Large intestine (tissue), 12 donors: ENCODE measurements at places on chromosomes 5 and 9. TPM values are rescaled to one million over a fixed set of nuclear protein-coding genes. Genes with fewer than 3 reads are reported as not detected.

DNA sequence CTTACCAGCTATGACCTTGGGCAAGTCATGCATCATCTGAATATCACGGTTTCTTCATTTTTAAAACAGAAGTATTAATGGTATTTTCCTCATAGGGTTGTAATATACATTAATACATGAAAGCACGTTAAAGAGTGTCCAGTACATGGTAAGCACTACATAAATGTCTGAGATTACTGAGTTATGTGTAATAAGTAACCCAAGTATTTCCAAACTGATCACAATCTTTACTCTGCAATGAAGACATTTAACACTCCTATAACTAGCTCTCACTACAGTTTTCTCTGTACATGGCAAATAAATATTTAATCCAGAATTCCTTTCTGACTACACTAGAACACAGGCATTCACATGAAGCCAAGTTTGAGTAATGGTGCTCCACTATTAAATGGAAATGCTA lies 4.0 kb downstream of the GLDC start:
- no peaks in the 10 kb centered on the region for H3K36me3 ChIP-seq
- H3K4me3 ChIP-seq: no peak overlapping the region
- H3K4me1 ChIP-seq: peaks cover 21% of the 10 kb centered on the region

DNA sequence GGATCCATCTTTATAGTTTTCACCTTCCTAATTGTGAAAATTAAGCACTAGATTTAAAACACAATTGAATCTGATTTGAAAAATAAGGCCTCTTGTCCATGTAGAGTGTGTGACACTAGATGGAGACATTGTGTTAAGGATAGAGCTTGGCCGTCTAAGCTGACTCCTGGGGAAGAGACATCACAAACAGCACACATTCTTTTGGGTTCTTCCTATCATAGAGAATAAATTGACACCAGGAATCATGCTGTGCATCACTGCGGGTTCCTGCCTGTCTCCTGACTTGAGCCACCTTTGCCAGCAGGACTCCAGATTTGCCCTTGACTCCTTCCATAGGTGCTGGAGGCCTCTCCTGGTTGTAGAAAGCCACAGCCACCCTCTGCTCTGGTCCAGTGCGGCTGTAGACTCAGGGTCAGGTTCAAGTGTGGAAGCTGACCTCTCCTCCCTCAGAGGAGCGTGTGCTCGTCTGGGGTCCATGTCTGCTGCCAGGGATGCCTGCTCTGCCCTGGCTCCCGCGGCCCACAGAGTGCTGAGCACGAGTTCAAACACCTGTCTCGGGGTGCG lies 11.2 kb downstream of the ROPN1L start:
- H3K4me1 ChIP-seq: no peaks in the 10 kb centered on the region
- H3K36me3 ChIP-seq: no peaks in the 10 kb centered on the region
- H3K4me3 ChIP-seq: no peak overlapping the region
- DNase-seq: peak; percentile 37
- H3K27me3 ChIP-seq: no peaks in the 10 kb centered on the region
- no peak overlapping the region for H3K27ac ChIP-seq

DNA sequence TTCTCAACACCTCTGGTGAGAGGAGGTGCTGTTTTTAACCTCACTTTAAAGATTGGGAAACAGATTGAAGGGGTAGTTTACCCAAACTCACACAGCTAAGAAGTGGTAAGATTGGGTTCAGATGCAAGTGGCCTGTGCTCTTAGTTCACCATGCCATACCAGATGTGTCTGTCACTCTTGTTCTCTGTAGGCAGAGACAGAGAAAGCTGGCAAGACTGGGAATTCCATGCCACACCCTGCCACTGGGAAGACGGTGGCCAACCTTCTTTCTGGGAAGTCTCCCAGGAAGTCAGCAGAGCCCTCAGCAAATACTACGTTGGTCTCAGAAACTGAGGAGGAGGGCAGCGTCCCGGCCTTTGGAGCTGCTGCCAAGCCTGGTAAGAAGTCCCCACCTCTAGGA lies 11.0 kb downstream of the TCOF1 start:
- H3K27me3 ChIP-seq: no peaks in the 10 kb centered on the region
- H3K4me1 ChIP-seq: peaks cover 7% of the 10 kb centered on the region
- no peak overlapping the region for H3K4me3 ChIP-seq
- peaks cover 89% of the 10 kb centered on the region for H3K36me3 ChIP-seq
- no peak overlapping the region for H3K27ac ChIP-seq

DNA sequence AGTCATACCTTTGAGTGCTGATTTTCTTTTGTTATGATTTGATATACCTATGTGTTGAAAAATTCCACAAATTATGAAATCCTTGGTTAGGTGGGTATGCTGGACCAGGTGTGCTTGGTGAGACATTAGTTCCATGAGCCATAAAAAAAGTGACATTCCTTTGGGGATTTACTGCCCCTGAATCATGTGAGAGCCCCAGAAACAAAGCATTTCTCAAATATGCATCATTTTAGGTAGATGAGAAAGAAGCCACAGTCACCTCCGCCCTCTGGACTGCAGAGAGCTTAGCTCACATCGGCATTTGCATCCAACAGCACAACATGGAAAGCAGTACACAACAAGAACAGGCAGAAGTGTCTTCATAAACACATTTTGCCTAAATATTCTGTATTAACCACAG lies 55.3 kb downstream of the DAP start:
- no peaks in the 10 kb centered on the region for H3K27me3 ChIP-seq
- no peak overlapping the region for H3K4me3 ChIP-seq
- peaks cover 29% of the 10 kb centered on the region for H3K36me3 ChIP-seq
- no peak overlapping the region for H3K27ac ChIP-seq
- no peak for DNase-seq

- DNase-seq: no peak
- no peak overlapping the region for H3K4me3 ChIP-seq
- H3K27ac ChIP-seq: no peak overlapping the region
- no peaks in the 10 kb centered on the region for H3K36me3 ChIP-seq
- H3K4me1 ChIP-seq: no peaks in the 10 kb centered on the region
Observed at GRCh38 chr5:82106756-82107155, 134.9 kb downstream of the ATG10 start.

DNA sequence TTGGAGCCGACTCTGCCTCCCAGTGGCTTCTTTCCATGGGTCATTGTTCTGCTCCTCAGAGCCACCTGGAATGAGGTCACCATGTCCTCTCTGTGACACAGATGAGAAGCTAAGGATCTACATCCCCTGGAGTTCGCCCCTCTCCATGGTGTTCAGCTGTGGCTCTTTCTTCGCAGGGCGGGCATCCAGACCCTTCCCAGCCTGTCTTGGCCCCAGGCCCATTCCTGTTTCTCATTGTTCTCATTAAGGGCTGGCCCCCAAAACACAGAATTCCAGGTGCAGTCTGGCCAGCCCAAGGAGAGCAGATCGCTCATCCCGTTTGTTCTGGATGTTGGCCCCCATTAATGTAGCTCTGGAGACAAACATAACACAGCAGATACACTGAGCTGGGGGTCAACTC lies 66.4 kb upstream of the COL15A1 start:
- no peak for DNase-seq
- H3K4me1 ChIP-seq: no peaks in the 10 kb centered on the region
- no peak overlapping the region for H3K27ac ChIP-seq
- peaks cover 3% of the 10 kb centered on the region for H3K27me3 ChIP-seq

- no peaks in the 10 kb centered on the region for H3K36me3 ChIP-seq
- no peak overlapping the region for H3K4me3 ChIP-seq
- H3K4me1 ChIP-seq: no peaks in the 10 kb centered on the region
- no peaks in the 10 kb centered on the region for H3K27me3 ChIP-seq
Observed at GRCh38 chr5:54673523-54674225, 156.1 kb downstream of the SNX18 start.

GRCh38 chr9:96478829-96479371 lies 28.9 kb downstream of the HABP4 start:
- H3K27me3 ChIP-seq: no peaks in the 10 kb centered on the region
- no peak overlapping the region for H3K4me3 ChIP-seq
- no peaks in the 10 kb centered on the region for H3K4me1 ChIP-seq
- H3K27ac ChIP-seq: no peak overlapping the region
- no peaks in the 10 kb centered on the region for H3K36me3 ChIP-seq
- DNase-seq: no peak

GRCh38 chr9:110582156-110582555 lies 2.6 kb upstream of the SVEP1 start:
- peaks cover 30% of the 10 kb centered on the region for H3K27me3 ChIP-seq
- H3K4me1 ChIP-seq: no peaks in the 10 kb centered on the region
- no peaks in the 10 kb centered on the region for H3K36me3 ChIP-seq
- no peak overlapping the region for H3K4me3 ChIP-seq

- H3K27ac ChIP-seq: no peak overlapping the region
- DNase-seq: no peak
- peaks cover 12% of the 10 kb centered on the region for H3K36me3 ChIP-seq
- no peaks in the 10 kb centered on the region for H3K4me1 ChIP-seq
- no peaks in the 10 kb centered on the region for H3K27me3 ChIP-seq
Observed at GRCh38 chr5:64807520-64807919, 38.8 kb downstream of the CWC27 start.

DNA sequence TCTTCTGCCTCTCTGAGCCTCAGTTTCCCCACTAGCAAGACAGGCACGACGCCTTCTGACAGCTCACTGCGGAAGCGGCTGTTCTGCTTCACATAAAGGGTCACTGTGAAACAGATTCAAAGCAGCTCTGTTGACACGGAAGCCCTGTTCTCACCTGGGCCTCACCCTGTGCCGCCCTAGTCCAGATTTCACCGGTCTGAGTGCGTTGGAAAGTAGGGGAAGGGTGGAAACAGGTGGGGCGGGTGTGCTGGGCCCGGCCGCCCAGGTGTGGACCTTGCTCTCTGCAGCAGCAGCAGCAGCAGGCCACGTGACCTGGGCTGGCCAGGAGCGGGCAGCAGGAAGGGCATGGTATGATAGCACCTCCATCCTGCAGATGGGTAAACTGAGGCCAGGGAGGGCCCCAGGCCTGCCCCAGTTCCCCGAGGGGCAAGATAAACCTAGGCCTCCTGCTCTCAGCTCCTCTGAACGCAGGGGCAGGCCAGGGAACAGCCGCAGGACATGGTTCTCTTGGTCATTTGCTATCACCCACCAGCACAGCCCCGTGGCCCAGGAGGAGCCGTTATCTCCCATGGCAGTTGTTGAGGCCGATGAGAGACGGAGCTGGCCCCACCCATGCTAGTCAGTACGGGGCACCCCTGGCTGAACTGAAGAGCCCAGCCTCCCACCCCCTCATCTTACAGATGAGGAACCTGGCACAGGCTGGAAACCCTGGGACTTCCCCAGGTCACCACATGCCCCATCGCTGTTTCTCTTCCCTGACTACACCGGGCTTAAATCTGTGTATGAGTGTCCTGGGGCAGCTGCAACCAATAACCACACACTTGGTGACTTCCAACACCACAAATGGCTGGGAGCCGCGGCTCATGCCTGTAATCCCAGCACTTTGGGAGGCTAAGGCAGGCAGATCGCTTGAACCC lies 12.1 kb downstream of the PTGES2 start:
- peaks cover 55% of the 10 kb centered on the region for H3K4me1 ChIP-seq
- DNase-seq: peak; percentile 99
- peak overlapping the region; percentile 13 for H3K4me3 ChIP-seq
- peak overlapping the region; percentile 99 for H3K27ac ChIP-seq

OR2K2 gene
- polyA plus RNA-seq: not detected

RGMB gene
- 53.2 TPM for polyA plus RNA-seq

GMCL2 gene
- 0.01 TPM for polyA plus RNA-seq

TCF7 gene
- 9.7 TPM for polyA plus RNA-seq

SLC36A3 gene
- polyA plus RNA-seq: not detected

LRRC19 gene
- 83.7 TPM for polyA plus RNA-seq

STK32A gene
- polyA plus RNA-seq: 3.3 TPM
